Mucosa of descending colon (tissue), 3 donors: ENCODE measurements at places on chromosomes 11 and 22.

- no peak for DNase-seq
Observed at GRCh38 chr11:33965032-33965431, 73.2 kb upstream of the LMO2 start.

GRCh38 chr11:33944693-33945424 lies 53.0 kb upstream of the LMO2 start:
- no peak for DNase-seq

GRCh38 chr11:79575701-79576100 lies 134.9 kb upstream of the TENM4 start:
- DNase-seq: no peak

- no peak for DNase-seq
Observed at GRCh38 chr11:23932485-23932898, 564.4 kb upstream of the LUZP2 start.
